ENCODE measurements at places on chromosomes 1 and 21.

GRCh38 chr1:34488080-34488708, 266.7 kb upstream of the GJB5 start:
- DNase-seq, result no peak

DNA sequence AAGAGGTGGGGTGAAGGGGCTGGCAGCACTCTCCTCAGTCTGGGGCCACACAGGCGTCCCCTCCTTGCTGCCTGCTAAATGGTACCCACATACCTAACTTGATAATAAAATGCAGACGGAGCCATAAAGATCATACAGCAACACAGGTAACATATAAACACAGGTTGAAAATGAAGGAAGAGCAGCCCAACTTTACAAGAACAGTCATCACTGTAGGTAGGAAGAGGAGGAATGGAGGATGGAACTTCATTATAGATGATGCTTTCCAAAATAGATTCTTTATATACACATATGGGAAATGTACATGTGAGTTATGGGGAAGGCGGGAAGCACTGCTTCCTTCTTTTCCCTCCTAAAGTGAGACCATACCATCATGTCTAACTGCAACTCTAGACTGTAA, 13.4 kb downstream of the C2CD2 start:
- no peak for DNase-seq

DNA sequence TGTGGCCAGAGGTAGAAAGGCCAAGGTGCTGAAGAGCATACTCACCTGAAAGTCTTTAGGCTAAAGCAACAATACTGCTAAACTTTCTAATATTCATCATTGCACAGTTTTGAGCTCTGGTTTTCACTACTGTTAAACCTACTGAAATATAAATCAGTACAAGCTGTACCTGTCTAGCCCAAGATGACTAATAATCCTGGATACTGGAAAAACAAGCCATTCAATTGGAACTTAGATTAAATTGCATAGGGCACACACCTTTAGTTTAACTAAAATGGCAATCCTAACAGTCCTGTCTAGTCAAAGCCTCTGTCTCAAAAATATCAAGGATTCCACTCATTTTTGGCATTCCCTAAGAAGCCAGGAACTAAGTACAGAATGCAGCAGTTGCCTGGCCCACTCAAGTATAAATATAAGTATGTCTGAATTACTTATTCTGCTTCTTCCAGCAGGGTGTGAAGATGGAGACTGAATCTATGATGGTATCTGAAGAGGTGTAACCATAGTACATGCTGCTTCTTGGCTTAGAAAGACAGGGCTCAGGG, 3.1 kb downstream of the CHML start:
- no peak for DNase-seq

GRCh38 chr1:227938276-227938675, 9.5 kb downstream of the WNT9A start:
- DNase-seq, result no peak

DNA sequence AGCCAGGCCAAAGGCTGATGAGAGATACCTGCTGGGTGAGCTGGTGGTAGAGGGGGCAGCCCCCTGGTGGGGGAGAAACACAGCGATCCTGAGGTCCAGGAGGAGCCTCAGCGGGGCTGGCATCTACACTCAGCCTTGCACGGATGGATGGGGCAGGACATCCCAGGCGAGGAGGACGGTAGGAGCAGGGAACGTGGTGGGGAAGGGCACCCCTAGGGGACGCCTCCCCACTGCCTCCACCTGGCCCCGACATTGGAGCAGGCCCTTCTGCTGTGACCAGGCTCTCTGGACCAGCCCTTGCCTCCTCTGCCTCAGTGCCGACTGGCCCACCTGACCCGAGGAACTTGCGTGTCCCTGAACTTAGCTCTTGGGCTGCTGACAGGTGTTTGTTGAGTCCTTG, 6.4 kb upstream of the MMEL1 start:
- DNase-seq, result no peak
